SK-N-MC (cell line): ENCODE measurements at places on chromosomes 4 and X.
A peak's percentile ranks its signal among the peaks of the same experiment; 100 is the strongest.

DNA sequence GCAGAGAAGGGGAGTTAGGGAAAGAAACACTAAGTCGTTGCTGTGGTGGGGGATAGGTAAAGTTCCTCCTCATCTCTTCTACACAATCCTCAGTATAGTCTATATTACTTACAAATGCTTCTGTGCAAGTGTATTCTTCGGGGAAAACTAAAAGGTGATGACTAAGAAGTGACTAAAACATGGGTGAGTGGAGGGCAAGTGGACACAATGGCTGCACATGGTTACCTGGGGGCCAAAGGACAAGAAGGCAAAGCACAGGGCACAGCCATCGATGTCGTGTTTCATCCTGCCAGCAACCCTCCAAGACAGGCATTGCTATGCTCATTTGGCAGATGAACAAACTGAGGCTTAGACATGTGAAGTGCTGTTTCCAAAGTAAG lies 35.5 kb upstream of the CCKAR start:
- DNase-seq = no peak

- DNase-seq = no peak
Observed at GRCh38 chr4:151887816-151888180, 127.0 kb upstream of the GATB start.

DNA sequence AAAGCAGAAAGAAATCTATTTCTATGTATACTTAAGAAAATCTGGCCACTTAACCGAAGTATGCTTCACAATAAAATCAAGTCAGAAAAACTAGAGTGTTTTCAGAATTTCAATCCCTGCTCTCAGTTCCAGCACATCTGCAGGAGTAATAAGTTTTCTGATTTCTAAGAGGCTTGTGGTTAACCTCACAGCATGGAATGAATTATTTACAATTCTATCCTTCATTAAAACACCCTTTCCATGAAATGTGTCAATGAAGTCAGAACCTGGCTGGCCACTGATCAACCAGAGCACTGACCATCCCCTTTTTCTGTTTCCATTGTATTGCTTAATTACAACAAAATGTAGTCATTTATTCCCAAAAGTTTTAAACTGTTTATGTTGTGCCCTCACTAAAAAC lies 781.4 kb upstream of the INTU start:
- no peak for DNase-seq

- DNase-seq = no peak
Observed at GRCh38 chr4:11497212-11497806, 68.6 kb upstream of the HS3ST1 start.

GRCh38 chr4:26525136-26525770 lies 35.0 kb upstream of the CCKAR start:
- no peak for DNase-seq

DNA sequence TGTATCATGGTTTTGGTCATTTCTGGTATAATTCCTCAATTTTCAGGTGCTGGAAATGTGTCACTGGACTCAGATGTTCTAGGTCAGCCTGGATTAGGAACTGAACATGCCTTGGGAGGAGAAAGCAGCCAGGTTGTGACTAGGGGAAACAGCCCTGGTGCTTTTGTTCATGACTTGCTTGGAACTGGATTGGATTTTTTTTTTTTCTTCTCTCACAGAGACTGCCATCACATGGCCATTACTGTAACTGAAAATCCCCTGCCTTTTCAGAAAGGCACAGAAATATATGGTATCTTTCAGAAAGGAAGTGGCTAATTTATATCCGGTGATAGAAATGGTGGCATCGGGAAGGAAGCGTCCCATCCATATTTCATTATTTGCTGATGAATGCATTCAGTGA lies 34.6 kb downstream of the SEPTIN11 start:
- peak; percentile 77 for DNase-seq

GRCh38 chr4:93342738-93343137 lies 485.8 kb upstream of the ATOH1 start:
- peak; percentile 81 for DNase-seq

DNA sequence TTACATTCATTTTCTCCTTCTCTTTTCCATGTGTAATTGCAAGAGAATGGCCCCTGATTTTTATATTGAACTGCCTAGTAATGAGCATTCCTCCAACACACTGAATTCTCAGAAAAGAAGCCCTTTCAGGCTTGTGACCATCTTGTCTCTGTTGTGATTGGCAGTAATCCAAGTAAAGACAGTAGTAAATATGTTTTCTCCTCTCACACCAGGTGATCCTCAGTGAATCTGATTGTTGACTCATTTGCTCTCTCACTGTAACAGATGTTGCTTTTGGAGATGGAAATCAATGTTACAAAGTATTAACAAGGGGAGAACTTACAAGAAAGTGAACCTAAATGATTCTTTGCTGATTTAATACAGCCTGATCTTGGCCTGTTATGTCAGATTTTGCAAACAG lies 271.0 kb downstream of the AFF2 start:
- no peak for DNase-seq

DNA sequence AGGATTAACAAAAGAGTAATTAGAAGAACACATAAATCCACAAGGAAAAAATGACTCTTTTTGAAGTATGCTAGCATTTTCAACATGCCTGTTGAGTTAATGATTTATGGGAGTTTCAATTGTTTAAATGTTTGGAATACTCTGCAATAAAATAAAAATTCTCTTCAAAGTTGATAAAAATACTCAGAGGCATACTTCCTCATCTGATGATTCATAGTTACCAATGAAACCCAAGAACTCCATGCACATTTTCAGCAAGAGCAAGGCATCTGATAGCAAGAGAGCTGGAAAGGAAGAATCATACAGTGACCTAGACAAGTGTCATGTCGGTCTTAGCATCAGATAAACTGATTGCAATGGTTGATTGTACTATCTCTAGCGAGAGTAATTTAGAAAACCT lies 443.7 kb upstream of the ATOH1 start:
- no peak for DNase-seq

GRCh38 chrX:110284159-110284558 lies 33.7 kb downstream of the AMMECR1 start:
- DNase-seq = no peak

DNA sequence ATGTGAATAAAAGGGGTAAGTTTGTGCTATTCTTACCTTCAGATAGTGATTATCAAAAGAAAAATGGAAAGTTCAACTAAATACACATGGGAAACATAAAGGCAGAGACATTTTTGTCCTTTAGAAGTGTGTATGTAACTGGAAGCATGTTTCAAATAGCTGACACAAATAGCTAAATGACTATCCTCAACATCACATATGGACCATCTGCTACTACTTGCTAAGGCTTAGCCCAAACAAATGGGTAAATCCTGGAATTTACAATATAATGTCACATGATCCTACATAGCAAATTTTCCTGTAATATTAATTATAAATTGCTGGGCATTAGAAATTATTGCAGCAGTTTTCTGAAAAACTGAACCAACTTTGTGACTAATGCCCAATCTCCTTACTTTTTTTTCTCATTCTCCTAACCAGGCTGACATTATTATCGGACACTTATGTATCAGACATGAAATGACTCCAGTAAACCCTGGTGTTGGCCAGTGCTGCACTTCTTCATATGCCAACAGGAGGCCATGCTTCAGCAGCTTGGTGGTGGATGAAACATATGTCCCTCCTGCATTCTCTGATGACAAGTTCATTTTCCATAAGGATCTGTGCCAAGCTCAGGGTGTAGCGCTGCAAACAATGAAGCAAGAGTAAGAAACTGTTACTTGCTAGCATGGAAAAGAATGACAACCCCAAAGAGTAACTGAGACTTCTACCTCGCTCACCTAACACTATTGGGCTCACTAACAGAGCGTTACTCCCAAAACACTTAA lies 16.1 kb downstream of the AFP start:
- no peak for DNase-seq

DNA sequence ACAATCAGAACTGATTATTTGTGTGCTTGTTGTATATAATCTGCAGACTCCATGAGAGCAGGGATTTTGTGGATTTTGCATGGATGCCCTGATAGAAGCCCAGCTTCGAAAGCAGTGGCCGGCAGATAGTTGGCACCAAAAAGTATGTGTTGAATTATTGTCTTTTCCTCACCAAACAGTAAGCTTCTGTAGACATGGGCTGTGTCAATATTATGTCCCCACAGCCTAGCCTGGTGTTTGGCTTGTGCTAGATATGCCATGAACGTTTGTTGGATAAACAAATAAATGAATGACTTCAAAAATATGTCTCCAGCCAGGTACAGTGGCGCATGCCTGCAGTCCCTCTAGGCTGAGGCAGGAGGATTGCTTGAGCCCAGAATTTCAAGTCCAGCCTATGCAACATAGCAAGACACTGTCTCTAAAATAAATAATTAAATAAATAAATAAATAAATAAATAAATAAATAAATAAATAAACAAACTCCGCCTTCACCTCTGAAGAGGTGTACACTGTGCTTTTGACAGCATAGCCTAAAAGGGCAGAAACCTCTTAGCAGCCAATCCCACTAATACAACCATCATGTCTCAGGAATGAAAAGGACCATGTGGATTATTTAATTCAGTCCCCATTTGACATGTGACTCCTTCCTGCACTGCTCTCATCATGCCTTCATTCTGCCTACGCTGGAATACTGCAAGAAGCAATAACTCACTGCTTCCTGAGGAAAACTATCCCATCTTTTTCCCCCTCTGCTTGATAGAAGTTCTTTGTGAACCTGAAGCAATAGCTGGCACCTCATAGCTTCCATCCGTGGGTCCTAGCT lies 335.2 kb downstream of the FBXW7 start:
- DNase-seq = no peak

DNA sequence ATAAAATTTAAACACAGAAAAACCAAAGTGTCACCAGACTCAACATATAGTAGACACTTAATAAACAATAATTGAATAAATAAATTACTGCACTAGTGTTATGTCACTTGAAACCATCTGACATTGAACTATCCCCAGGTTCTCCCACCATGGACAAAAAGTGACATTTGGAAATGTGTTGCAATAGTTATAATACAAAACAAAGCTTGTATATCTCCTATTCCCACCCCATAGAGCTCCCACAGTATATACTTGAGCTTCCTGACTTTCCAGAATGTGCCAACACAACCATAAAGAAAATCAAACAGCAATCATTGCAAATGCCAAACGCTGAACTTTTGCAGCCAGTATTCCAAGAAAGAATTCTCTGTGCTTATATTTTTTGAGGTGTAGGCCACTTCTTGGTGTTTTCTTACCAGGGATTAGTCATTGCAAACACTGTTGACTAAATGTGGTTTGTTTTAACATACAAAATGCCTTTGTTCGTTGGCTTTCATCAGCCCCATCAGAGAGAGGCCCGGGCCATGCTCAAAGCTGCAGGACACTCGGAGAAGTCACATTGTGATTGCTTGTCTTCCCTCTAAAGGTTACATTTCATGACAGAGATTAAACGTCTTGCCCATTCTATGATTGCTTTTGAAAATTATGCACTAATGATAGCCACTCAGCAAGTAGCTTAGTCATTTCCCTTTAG lies 33.8 kb downstream of the PPARGC1A start:
- no peak for DNase-seq

- no peak for DNase-seq
Observed at GRCh38 chrX:155995321-155995875, 2.1 kb upstream of the IL9R start.

DNA sequence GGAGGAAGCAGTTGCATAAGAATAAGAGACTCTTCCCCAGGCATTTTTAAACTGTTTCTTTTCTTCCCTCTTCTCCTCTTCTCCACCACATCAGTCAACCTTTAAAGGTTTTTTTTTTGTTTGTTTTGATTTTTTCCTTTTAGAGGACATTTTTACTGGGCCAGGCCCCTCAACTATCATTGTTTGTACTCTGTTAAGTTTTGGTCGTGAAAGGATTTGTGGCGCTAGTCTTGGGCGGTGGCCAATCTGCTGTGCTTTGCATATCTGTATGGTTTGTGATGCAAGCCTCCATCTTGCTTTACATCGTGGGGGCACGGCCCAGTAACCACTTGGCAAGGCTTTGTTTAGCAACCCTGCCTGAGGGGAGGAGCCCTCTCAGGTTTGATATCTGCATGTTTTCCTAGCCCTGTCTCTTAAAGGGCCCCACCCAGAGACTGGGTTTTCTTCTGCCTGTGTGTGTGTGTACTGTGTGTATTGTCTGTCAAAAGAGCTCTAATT lies 101.9 kb upstream of the SLITRK2 start:
- DNase-seq = no peak

- no peak for DNase-seq
Observed at GRCh38 chr4:88143504-88143903, 14.9 kb downstream of the ABCG2 start.

DNA sequence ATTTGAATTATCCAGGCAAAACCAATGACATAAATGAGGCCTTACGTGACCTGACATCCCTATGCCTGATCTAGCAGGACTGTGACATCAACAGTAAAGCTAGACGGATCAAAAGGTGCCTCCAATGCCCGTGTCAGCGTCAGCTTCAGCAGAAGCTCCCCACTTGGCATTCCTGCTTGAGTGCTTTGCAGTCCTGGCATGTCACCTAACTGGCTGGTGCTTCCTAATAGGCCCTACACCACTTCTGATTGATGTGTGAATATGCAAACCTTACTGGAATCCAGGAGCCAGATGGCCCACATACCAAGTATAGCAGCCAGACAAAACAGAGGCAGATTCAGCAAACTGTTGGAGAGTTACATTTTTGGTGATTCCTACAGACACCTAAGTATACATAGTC lies 224.2 kb downstream of the DMD start:
- no peak for DNase-seq

- DNase-seq = no peak
Observed at GRCh38 chr4:76955182-76955581, 5.6 kb downstream of the SEPTIN11 start.

- peak; percentile 72 for DNase-seq
Observed at GRCh38 chr4:17447675-17448298, 64.1 kb downstream of the QDPR start.

GRCh38 chrX:153735274-153735673 lies 10.6 kb downstream of the ABCD1 start:
- no peak for DNase-seq

DNA sequence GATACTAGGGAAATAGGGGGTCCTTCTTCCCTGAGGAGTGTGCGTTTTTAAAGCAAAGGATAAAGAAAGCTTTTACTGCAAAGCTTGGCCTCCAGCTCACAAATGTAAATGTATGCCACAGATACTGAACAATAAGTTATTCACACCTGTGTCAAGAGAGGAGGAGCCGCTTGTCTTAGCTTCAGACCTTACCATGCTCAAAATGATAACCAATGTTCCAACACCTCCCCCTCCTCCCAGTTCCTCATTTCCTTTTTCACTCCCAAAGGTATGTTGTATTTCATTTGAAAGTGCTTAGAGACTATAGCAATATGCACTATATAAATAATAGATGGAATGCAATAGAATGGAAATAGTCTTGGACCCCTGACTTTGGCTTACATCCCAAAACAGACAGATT lies 47.0 kb upstream of the RAPGEF2 start:
- DNase-seq = no peak

- no peak for DNase-seq
Observed at GRCh38 chrX:115957862-115958490, 212.6 kb upstream of the AGTR2 start.

GRCh38 chrX:107701493-107702121 lies 73.3 kb downstream of the PRPS1 start:
- DNase-seq = no peak

- peak; percentile 8 for DNase-seq
Observed at GRCh38 chr4:159551281-159551680, 448.4 kb downstream of the RAPGEF2 start.
